ENCODE measurements at places on chromosomes 3 and 15. TPM values are rescaled to one million over a fixed set of nuclear protein-coding genes. Genes with fewer than 3 reads are reported as not detected.

The CELSR3 gene
- 0.59 TPM for total RNA-seq

DNA sequence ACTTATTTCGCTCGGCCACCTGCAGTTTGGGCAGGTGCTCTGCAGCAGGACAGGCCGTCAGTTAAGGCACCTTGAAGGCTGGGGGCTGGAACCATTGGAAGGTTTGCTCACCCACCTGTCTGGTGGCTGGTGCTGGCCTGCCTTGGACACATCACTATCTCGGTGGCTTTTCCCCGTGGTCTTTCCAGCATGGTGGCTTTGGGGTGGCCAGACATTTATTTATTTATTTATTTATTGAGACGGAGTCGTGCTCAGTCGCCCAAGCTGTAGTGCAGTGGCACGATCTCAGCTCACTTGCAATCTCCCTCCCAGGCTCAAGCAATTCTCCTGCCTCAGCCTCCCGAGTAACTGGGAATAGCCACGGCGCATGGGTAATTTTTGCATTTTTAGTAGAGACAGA is 11.7 kb downstream of the ISG20 start:
- DNase-seq = peak; percentile 76

DNA sequence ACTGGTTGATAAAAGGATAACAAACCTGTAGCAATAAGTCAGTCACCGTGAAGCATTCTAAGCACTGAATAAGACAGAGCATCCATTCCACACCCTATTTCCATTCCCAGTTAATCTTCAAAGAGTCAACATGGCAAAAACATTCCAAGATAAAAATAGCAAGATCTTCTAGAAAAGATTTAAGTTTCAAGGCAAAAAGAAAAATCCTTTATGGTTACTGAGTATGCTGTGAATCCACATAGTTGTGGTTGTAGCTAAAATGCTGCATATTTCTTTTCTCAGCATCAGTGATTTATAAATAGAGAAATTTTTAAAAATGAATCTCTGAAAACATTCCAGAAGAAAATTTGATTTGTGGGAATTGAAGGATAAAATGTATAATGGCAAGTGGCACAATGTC is 21.1 kb downstream of the GAP43 start:
- no peak for DNase-seq

- no peak for DNase-seq
Measured at GRCh38 chr15:69751566-69751965, 298.9 kb downstream of the RPLP1 start.

DNA sequence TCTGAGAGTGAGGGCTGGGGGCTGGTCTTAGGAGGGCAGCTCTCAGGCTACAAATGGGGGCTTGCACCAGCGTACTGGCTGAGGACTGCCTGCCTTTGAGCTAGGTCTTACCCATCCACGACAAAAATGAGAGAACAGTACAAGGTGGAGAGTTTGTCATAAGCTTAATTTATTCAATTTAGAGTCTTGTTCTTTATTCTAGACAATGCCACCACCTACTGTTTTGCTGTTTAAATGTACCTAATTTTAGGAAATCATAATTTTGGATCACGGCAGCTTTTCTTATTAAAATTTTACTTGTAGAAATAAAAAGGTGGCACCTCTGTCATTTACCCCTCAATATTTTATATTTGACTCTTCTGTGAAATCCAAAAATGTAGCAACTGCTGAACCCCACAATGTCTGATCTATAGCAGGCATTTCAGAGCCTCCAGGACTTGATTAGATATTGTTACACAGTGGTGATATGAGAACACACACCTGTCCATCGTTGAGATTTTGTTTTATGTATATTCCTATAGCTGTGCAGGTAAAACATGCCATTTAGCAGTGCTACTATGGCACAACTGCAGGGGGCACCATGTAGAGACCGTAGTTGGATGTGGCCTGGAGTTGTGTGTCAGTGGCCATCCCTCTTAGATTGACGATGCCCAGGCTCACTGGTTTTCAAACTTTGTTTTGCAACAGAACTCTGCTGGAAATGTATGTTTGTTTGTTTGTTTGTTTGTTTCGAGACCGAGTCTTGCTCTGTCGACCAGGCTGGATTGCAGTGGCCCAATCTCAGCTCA is 88.6 kb downstream of the SLCO3A1 start:
- no peak for DNase-seq

DNA sequence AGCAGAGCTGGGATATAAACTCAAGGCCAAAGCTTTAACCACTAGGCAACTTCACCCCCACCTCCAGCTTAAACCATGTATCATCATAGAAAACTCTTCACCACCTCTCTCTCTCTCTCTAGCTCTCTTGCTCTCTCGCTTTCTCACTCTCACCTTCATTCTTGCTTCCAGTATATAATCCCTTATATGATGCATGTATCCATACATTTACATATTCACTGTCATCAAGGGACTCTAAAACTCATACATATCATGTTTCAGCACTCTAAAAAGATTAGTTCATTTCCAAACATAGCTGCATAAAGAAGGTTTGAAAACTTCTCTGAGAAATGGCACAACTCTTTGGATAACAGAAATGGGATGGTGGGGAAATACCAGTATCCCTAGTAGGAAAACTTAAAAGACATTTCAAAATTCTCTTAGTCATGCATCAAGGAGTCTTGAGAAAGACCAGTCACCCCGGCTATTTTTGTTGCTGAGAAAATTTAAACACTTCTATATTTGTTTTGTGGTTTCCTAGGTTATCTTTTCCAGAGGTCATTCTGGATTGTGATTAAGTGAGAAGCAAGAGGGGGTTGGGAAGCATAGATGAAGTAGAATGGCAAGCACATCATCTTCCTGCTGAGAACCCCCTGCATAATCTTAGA is 447.8 kb upstream of the THBS1 start:
- no peak for DNase-seq

GRCh38 chr3:136336329-136337100 is 86.4 kb downstream of the PCCB start:
- DNase-seq = no peak

GRCh38 chr3:48857641-48858040 is 10.0 kb upstream of the PRKAR2A start:
- DNase-seq = no peak

Data from lower leg skin (tissue), 4 donors.